ENCODE measurements at places on chromosomes 7 and 10.

- DNase-seq = no peak
Observed at GRCh38 chr10:132494866-132495630, 42.5 kb upstream of the INPP5A start.

- DNase-seq = no peak
Observed at GRCh38 chr7:50565977-50566376, 772 bp upstream of the DDC start.

DNA sequence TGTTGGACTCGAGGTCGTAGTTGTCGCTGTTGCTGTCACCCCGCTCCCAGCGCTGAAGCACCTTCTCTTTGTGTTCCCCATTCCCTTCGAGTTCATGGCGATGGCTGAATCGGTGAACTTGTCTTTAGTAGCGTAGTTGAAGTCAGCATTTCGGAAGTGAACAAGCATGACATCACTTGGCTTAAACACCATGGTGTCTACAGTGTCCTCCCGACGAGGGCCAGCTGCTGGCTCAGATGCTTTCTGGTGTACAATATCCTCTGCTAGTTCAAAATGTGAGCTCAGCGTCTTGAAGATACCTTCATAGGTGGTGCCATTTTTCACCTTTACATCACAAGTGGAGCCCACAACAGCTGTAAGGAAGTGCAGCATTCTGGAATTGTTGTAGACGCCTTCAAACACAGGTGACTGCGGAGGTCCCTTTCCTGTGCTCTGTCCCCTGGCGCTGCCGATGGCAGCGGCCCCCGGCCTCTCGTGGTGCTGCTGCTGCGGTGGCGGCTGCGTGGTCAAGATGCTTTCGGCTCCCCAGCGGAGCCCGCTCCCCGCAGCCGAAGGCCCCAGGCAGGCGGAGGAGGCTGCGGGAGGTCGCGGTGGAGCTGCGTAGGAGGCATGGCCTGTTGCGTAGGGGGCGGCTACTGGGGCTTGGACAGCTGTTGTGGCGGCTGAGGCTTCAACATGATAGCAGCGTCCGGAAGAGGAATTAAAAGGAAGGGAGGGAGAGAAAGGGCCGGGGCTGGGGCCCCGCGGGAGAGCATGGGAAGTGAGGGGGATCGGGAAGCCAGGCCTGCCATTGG, 59.3 kb downstream of the ANKMY2 start:
- no peak for DNase-seq

DNA sequence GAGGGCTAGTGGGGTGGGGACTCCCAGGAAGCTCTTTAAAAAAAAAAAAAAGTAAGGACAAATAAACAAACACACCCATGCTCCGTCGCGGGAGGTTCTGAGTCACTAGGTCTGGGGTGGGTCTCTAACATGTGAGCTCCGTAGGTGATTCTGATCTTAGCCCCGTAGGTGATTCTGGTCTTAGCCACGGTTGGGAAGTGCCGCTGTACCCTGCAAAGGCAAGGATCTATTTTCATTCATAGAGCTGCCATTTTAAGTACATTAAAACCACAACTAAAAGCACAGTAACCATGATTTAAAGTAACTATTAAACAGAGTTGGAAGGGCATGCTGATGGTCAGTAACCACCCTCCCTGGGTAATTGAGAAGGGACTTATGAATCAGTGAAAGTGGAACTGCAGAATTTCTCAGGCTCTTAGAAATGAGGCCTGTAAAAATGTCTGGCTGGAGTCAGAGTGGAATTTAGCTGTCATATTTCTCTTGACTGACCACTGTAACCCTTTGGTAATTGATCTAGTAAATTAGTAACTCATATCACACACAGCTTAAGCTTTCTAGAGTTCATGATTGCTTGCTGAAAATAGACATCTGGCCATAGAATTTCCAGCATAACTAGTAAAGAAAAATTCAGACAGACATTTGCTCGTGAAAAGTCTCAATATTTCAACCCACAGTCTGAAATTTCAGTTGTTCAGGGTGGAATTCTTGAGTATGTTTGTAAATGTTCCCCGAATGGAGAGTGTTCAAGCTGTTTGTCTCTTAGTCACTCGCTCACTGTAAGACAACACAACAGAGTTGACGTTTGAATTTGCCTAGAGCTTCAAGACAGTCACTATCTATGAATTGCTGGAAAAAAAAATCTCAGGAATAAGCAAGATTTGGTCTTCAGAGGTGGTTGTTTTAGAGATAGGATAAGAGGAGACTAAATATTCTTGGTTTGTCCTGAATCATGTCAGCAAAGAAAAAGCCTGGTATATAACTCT, 34.2 kb upstream of the TCF7L2 start:
- no peak for DNase-seq
